ENCODE measurements at places on chromosomes 2 and 18.

DNA sequence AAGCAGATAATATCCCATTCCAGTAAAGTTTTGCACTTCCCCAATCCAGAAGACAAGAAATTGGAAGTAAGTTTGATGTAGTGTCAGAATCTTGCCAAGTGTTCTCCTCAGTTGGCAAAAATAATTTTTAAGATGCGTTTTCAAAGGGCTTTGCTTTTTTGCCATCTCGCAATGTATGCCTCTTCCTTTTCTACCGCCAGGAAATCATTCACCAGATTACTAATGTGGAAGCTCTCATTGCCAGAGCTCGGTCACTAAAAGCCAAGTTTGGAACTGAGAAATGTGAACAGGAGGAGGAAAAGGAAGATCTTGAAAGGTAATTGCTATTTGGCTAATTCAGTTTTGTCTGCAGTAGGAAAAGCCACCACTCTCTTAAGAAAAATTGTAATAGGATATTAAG, 110.7 kb downstream of the RAB3GAP1 start:
- no peak for DNase-seq

- DNase-seq, result no peak
Measured at GRCh38 chr2:172091761-172092566, 6.7 kb downstream of the DLX1 start.

GRCh38 chr2:60499651-60500265, 53.7 kb downstream of the BCL11A start:
- DNase-seq, result no peak

DNA sequence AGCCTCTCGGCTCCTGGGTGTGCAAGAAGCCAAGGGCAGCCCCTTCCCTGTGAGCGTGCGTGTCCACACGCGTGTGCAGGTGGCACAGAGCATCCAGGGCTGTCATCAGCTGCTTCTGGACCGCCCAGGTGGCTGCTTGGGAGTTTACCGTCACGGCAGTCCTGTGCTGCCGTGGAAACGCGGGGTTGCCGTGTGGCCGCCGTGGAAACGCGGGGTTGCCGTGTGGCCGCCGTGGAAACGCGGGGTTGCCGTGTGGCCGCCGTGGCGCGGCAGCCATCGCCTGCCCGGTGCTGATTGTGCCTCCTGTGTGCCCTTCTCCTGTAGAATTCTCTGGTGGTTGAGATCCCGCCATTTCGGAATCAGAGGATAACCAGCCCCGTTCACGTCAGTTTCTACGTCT, 71.4 kb downstream of the NFATC1 start:
- DNase-seq, result no peak

DNA sequence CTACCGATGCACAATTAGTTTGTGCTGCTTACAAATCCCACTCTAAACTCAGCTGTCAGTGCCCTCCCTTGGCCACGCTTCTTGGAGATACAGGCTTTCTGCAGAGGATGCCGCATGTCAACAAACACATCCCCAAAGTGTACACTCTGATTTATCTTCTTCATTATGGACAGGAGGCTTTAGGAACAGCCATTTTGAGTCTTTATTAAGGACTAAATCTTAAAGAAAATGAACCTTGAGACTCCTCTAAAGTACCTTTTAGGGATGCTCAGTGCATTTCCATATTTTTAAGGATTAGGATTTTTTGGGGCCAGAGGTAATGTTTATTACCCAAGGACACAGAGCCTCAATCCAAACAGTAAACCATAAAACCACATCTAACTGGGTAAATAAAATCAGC, 6.0 kb downstream of the EDAR start:
- DNase-seq, result no peak

DNA sequence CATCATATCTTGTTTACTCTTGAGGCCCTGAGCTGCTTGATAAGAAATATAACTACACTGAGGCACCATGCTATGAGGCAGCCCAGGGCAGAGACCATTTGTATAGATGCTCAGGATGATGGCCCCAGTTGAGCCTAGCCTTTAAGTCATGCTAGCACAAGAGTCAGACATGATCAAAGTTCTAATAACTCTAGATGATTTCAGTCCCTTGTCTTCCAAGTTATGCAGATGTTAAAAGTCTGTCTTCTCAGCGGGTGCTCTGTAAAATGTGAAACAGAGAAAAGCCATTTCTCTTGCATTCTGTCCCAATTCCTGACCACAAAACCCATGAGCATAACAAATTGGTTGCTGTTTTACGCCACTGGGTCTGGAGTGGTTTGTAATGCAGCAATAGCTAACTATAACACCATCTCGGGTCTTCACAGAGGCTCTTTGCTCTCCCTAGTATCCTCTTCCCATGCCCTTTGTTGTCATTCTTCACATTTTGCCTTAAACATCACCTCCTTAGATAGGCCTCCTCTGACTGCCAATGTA, 49.6 kb downstream of the NXPH2 start:
- DNase-seq, result no peak

GRCh38 chr2:120238728-120239487, 13.7 kb upstream of the RALB start:
- DNase-seq, result no peak

DNA sequence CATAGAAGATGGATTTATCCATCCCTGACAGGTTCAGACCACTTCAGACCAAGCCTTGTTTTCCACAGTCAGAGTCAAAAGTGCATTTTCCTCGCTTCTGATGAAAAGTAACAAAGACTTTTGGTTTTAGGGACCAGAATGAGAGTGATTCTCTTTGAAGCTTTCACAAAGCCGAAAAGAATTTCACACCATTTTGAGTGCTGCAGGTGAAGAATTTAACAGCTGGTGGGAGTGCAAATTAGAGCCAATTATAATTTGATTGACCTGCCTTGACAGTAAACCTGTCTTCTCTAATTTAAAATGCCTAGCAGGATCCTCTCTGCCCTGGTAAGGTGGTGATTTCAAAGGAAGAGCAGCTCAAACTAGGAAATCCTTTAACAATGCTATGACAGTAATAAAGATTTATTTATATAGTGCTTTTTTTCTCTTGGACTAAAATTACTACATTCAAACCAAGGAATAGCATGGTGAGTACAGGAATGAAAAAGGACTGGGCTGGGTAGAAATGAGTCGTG, 241.6 kb downstream of the HRH4 start:
- no peak for DNase-seq

DNA sequence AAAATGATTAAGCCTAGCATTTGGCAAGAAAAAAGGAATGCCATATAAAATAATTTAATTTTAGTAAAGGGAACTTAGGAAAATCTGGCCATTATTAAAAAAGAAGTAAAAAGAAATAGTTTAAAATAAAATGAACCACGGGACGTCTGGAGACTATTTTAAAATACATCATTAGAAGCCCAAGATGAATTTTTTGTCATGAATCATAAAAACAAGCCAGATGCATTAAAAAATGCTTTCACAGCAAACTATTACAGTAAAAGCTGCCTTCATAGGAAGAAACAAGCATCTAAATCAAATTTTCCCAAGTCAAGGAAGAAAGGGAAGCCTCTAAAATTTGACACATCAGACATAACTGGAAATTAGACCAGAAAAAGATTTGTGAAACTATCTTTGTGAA, 33.0 kb downstream of the COL5A2 start:
- DNase-seq, result no peak

- DNase-seq, result no peak
Measured at GRCh38 chr2:241814643-241815476, 5.9 kb downstream of the NEU4 start.

- DNase-seq, result no peak
Measured at GRCh38 chr18:9334973-9335696, 562 bp downstream of the TWSG1 start.

DNA sequence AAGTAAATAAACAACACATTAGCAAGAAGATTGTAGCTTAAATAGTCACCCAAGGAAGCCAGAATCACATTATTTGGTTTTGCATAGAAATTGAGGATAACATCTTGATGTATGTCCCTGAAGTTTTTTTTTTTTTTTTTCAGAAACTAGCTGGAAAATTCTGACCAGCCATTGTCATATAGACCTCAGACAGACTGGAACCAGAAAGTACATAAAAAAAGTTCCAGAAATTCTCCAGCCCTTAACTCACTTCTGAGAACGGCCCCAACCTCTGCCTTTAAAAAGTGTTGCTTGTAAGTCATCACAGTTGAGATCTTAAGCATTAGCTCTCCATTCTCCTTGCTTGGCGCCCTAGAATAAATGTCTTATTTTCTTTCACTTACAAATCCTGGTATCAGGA, 350.5 kb downstream of the CCDC85A start:
- no peak for DNase-seq

DNA sequence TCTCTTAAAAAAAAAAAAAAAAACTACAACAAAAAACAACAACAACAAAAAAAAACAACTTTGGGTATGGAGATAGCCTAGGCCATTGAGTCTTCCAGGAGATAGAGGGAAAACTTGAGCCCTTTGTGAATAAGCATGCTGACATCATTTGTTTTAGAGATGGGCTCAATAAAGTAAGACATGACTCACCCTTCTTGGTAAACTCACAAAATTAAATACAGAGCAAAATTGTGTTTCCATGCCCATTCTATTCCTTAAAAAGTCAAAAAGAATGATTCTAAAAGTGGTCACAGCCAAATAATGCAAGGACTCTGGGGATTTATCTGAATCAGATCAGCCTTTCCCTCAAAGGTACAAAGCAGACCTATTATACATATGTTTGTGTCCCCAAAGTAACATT, 117.4 kb downstream of the ETAA1 start:
- DNase-seq, result no peak

GRCh38 chr18:12782521-12782920, 79.7 kb downstream of the PSMG2 start:
- DNase-seq, result no peak

DNA sequence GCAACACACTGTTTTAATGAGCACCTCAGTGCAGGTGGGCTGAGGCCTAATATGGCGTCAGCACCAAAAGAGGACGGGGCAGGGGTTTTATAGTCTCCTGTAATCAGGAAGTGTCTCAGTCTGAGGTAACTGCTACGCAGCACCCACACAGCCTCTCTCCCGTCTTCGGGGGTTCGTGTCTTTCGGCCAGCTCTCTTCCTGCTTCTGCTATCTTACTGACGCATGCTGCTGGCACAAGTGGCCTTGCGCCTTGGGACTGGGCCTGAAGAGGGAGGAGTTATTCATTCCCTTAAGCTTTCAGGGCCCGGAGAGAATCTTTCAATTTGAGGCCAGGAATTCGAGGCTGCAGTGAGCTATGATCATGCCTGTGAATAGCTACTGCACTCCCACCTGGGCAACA, 14.5 kb upstream of the PAPOLG start:
- no peak for DNase-seq

- no peak for DNase-seq
Measured at GRCh38 chr2:64532030-64532429, 7.9 kb downstream of the AFTPH start.

DNA sequence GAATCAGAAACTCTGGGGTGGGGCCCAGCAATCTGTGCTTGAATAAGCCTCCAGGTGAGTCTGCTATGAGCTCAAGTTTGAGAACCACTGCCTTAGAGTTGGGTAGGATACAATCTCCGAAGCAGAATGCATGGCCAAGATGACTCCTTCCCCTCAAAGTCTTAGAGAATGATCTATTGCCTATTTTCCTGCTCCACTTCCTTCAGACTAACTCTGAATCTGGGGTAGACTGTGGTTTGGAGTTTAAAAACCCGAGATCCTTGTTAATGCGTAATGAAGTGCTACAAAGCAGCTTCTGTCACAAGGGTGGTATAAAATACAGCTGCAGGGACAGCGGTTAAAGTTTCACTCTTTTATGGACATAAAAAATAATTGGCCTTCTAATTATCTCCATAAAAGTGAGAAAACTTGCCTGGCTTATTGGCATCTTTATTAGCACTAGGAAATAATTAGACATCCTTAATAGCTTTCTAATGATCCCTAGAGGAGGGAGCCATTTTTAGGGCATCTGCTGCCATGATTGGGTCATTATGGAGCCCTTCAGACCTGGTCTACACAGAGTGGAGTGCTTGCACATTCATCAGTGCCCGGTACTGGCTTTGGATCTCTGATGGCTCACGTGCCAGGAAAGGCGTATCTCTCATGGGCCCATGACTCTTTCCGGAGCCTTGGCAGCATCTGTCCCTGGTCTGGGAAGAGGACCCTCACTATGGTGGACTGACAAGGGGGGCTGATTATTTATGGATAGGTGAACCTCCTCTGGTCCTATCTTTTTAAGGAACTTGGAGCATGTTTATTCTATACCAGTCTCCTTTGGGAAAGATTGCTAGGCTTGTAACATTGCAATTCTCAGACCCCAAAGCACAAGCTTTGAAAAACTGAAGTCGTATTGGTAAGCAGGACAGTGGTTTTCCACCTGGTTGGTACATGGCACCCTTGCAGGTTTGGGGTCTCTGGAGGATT, 28.2 kb downstream of the SIX2 start:
- DNase-seq, result no peak

GRCh38 chr2:142989273-142990204, 112.1 kb downstream of the KYNU start:
- DNase-seq, result peak; percentile 6

DNA sequence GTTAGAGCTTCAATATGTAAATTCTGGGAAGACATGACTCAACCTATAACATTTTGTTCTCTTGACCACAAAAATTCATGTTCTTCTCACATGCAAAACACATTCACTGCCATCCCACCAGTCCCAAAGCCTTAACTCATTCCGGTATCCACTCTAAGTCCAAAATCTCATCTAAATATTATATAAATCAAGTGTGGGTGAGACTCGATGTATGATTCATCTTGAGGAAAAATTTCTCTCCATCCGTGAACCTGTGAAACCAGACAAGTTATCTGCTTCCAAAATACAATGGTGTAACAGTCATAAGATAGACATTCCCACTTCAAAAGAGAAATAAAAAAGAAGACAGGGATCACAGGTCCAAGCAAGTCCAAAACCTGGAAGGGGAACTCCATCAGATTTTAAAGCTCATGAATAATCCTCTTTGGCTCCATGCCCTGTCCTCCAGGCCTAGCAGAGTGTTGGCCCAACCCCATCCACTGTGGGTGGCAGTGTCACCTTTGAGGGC, 101.3 kb downstream of the RAD51AP2 start:
- no peak for DNase-seq

GRCh38 chr18:57730146-57730545, 73.0 kb downstream of the ATP8B1 start:
- DNase-seq, result no peak

GRCh38 chr2:102753563-102754159, 8.2 kb upstream of the TMEM182 start:
- DNase-seq, result peak; percentile 21

GRCh38 chr2:191795715-191796114, 51.2 kb downstream of the CAVIN2 start:
- no peak for DNase-seq

DNA sequence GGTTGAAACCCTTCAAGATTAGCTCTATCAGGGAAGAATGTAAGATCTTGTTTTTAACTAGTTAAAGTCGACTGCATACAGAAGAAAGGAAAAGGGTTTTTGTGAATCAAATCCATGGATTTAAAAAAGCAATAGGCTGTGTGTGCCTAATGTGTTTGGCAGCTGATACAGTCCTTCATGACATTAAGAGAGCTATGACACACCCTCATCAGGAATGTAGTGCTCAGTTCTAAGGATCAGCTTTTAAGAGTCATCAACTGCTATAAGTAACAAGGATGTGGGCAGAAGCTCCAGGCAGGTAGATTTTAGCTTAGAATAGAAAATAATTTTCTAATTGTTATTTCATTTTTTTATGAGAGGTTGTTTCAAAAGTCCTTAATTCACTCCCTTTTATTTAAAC, 52.9 kb downstream of the PPP1R1C start:
- no peak for DNase-seq

Measured in NCI-H2029 treated with DMSO at 0.1 percent for 48 hours (cell line).